IPS DF 19.7 (cell line): ENCODE measurements at places on chromosomes 11 and 22.

GRCh38 chr22:31124290-31124689, 1.5 kb downstream of the INPP5J start:
- no peak for DNase-seq

GRCh38 chr11:82969811-82970210, 68.3 kb downstream of the DDIAS start:
- no peak for DNase-seq

GRCh38 chr11:126337126-126337473, 18.4 kb upstream of the ST3GAL4 start:
- no peak for DNase-seq

GRCh38 chr11:76588455-76589325, 81.9 kb downstream of the LRRC32 start:
- DNase-seq: no peak

GRCh38 chr22:43426816-43427215, 15.0 kb downstream of the MPPED1 start:
- DNase-seq: no peak

- DNase-seq: peak; percentile 60
These were observed 19.6 kb downstream of the FGF3 start for GRCh38 chr11:69799582-69799981.

DNA sequence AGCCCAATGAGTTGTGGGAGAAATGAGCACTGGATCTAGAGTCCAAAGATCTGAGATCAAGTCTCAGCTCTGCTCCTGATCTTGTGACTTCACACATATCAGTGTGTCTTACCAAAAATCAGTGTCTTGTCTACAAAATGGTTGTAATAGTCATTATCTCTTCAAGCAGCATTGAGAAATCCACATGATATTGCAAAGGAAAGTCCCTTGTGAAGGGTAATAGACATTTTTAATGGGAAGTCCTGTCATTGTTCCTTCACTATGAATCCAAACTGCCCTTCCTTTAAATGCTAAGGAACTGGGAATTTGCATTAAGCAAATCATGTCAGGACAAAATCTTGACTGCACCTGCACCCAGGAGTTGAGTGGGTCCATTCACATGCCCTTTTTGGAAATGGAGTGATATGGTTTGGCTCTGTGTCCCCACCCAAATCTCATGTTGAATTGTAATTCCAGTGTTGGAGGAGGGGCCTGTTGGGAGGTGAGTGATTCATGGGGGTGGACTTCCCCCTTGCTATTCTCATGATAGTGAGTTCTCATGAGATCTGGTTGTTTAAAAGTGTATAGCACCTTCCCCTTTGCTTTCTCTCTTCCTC, 51.1 kb downstream of the COMMD9 start:
- DNase-seq: no peak

- DNase-seq: no peak
These were observed at the start of gene DAGLA for GRCh38 chr11:61679893-61680621. DAGLA (plus strand) TSS chr11:61680391; CDS start chr11:61720156, 39,765 bp downstream.

GRCh38 chr22:32578752-32579151, 104.1 kb downstream of the FBXO7 start:
- no peak for DNase-seq

DNA sequence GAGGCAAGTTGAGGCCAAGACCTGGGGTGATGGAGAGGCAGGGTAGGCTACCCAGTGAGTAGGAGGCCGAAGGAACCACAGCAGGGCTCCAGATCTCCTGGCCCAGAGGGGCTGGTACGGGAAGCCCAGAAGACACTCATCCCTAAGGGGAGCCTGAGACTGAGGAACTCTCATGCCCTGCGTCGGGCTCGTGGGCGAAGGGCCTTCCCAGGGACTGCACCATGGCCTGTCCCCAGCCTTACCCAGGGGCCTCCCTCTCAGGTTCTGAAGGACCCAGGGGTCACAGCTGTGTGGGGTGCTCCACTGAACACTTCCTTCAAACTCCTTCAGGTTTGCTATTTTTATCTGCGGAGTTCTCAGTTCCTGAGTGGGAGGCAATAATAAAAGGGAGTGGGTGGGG, 15.8 kb upstream of the SYT12 start:
- DNase-seq: no peak

DNA sequence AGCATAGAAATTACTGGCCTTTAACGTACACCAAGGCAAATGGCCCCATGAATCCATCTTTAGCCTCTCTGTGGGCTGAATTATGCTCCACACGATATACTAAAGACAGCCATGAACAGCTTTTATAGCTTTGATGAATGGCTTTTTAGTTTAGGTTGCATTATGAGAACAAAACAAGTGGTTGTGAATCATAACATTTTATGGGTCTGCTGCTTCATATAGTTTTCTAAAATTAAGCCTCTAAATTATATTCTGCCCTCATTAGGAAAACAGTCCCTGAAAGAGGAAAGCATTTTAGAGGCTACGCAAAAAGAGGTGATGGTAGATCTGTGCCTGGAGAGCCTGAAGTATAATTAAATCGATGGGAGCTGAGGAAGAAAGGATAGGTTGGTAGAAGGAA, 221.3 kb downstream of the CADM1 start:
- DNase-seq: no peak

DNA sequence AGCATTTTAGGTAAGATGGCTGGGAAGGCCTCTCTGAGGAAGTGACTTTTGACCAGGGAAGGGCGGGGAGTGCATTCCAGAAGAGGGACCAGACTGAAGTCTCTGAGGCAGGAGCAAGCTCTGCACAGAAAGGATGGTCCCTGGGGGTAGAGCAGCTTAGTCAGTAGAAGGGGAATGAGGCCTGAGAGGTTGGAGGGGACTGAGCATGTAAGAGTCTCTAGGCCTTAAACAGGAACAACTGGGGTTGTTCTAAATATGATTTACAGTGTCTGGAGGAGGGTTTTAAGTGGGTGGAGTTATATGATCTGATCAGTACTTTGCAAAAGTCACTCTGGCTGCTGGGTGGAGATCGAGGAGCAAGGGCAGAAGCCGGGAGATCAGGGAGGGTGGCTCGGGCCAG, 31.7 kb upstream of the TEF start:
- DNase-seq: no peak

DNA sequence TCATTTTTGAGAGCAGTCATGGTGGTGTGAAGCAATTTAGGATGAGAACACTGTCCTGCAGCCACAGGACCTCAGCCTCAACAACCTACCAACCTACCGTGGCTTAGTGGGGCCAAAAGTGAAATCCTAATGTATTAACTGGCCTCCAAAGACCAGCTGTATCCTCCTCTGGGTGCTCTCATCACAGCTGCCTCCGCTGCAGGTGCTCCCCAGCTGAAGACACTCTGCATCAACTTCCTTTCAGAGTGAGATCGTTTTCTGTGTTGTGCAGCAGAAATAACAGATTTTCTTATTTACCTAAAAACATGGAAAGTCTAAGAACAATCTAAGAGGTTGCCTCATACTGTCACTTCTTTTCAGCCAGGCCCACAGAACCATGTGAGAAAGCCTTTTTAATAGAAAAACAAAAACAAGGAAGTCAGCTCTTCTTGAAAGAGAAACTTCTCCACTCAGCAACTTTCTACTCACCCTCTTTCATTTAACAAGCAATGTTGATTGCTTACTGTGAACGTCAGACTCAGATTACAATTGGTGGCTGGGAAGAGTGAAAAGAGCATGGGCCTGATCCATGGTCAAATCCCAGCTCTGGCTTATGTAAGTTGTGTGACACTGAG, 136.1 kb downstream of the TENM4 start:
- no peak for DNase-seq

DNA sequence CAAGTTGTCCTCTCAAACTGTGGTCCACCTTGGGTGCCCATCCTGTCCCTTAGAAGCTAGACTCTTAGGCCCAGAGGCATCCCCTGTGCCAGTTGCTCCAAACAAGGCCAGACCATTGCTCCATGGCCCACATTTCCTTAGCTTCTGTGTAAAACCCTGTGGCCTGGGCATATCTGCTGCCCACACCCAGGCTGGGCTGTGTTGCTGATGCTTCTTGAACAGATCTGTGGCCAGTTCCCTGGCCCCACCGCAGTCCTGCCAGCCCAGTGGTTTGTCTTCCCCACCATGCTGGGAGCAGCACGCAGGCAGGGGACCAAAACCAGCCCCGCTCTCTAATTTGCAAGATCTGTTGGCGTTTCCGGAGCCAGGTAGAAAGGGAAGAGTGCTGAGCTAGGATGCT, 72.2 kb downstream of the CSNK2A3 start:
- DNase-seq: no peak

GRCh38 chr22:36577019-36577418, 48.1 kb upstream of the EIF3D start:
- no peak for DNase-seq

GRCh38 chr22:27130906-27131305, 473.5 kb downstream of the MIAT start:
- DNase-seq: no peak

DNA sequence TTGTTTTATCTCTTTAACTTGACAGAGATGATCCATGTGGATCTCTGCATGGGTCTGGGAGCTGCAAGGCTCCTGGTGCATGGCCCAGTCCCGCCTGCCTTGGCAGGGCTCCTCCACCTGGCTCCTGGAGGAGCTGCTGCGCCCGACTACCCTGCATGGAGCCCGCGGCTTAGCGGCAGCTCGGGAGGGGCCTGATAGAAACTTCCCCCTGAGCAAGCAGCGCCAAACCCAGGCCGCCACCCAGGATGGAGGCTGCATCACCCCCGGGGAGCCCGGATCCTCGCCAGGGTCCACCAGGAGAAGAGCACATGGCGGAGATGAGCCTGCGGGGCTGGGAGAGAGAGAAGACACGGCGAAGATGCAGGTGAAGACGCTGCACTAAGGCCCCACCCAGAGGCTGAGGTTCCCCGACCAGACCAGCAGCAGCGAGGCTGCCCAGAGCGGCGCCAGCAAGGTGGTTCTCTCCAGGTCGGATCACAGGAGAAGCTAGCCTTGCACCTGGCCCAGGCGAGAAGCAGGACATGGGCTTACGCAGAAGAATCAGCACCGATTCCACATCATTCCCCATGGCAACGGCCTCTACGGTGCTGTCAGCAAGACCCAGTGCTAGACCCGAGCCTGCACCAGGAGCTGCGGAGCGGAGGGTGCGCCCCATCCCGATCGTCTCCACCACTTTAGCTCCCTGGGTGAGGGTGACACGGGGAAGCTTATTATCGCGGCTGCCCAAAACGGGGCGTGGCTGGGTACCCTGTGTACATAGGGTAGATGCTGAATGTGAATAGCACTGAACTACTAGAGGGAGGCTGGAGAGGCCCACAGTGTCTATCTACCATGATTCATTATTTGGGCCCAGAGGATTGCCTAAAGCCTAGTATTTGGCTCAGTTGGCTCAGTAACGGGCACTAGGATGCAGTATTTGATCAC, 41.3 kb upstream of the VPREB1 start:
- DNase-seq: no peak

- no peak for DNase-seq
These were observed 21.4 kb downstream of the TPBGL start for GRCh38 chr11:75261902-75262361.
